ENCODE measurements at places on chromosomes 2 and 18.
A peak's percentile ranks its signal among the peaks of the same experiment; 100 is the strongest.

DNA sequence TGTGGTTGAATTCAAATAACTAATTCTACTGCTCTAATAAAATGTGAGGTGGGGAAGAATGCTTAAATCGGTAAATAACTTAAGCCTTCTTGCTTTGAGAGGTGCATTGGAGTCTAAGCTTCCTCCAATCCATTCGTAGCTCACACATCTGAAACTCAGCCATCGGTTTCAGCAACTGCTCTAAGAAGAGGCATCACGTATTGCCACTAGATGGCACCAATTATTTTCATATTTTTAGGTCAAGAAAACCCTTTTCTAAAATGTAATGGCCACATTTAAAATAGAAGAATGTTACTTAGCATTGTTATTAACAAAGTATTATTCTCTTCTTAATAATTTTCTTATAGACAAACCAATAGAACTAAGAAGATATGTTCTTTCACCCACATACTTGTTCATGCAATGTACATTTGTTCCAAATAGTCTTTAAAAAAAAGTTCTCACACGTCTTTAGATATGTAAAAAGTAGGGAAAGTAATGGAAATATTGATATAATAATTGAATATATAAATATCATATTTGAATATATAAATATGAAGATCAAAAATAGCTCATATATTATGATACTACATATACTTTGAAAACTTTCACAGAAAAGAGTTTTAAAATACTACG lies 229.8 kb downstream of the CCDC178 start:
- DNase-seq: no peak

DNA sequence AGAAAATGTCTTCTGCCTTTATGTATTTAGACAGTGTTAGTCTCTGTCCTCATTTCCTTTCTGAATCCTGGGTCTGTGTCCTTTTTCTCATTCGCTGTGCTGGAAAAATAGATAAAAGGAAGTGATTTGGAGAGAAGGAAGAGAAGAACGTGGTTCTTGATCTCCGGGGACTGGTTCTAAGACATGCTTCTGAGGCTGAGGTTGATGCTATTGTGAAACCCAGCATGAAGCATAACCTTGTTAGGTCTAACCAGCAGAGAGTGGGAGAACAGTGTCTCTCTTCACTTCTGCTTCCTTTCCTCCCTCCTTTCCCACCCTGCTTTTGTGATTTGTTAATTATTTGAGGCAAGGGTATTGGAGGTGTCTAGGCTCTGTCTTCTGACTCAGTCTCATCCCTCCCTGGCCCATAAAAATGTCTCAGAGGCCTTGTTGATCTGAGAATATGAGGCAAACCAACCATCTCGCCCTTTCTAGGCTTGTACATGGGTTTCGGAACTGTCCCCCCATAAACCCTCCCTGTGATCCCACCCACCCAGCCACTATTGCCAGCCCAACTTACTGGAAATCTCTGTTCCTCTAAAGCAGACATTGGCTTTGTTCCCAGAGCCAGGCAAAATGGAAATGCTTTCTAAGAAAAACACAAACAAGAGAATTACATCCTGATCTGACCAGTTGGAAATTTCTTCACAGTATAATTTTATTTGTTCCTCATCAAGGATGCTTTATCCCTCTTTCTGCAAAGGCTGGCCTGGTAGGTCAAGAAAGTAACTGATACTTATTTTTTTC lies 360.6 kb upstream of the TNP1 start:
- no peak for DNase-seq

DNA sequence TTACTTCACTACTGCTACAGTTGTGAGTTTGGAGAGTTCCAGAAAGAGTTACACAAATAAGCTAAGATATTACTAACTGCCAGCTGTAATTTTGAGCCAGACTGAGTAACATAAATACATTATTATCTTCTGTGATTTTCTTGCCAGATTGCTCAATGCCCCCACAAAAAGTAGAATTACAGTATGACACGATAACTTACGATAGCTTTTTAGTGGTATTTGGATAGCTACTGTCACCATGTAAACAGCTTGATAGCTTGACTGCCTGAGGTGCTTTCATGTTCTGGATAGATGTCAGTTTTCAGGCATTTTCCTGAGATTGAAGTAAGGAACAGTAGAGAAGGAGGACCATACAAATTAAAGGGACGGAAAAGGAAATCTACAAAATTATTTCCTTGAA lies 533.3 kb downstream of the SOCS6 start:
- no peak for DNase-seq

DNA sequence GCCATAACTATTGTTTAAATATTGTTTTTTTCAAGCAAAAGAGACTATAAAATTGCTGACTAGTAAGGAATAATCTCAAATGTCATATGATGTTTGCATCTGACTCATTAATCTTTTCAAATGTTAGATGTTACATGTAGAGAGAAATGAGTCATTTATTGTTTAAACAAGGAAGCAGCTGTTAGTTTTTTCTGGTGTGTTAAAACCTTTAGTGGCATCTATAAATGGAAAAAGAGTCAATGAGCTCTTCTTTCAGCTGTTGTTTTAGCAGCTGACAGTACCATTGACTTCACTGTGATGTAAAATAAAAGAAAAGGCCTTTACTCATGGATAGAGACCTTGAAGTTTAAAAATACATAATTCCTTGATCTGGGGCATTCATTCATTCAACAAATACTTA lies 1.8 kb upstream of the KLHL41 start:
- DNase-seq: no peak

DNA sequence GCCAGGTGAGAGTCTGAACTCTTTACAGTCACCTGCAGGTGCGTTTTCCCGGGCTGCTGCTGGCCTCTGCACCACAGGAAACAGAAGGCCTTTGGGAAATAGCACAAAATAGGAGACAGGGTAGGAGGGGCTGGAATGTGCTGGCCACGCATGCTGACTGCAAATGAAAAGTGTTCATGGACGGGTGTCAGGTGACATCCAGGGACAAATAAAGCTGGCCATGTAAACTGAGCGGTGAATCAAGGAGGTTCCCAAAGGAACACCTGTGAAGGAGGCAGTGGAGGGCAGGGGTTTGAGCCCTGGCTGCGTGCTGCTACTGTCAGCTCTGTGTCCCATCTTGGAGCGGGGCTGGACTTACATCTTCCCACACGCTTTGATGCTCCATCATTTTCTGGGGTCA lies 42.4 kb upstream of the GBX2 start:
- DNase-seq: no peak

DNA sequence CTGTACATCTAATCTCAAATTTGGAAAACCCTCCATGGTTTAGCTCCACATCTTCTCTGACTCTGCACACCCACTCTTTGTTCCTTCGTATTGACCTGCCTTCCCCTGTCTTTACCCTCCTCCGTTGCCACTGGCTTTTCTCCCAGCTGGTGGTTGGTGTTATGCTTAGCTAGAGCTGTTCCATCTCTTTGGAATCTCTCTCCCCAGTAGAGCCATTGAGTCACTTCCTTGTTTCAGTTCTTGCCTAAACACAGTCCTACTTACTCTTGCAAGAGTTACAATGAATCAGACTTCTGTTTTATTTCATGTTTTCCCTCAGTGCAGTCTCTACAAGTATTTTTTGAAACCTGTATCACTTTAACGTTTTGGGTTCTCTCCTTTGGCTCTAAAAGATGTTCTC lies 263.9 kb downstream of the LTBP1 start:
- peak; percentile 34 for DNase-seq

GRCh38 chr2:11534071-11534745 lies 363 bp downstream of the GREB1 start:
- DNase-seq: no peak

DNA sequence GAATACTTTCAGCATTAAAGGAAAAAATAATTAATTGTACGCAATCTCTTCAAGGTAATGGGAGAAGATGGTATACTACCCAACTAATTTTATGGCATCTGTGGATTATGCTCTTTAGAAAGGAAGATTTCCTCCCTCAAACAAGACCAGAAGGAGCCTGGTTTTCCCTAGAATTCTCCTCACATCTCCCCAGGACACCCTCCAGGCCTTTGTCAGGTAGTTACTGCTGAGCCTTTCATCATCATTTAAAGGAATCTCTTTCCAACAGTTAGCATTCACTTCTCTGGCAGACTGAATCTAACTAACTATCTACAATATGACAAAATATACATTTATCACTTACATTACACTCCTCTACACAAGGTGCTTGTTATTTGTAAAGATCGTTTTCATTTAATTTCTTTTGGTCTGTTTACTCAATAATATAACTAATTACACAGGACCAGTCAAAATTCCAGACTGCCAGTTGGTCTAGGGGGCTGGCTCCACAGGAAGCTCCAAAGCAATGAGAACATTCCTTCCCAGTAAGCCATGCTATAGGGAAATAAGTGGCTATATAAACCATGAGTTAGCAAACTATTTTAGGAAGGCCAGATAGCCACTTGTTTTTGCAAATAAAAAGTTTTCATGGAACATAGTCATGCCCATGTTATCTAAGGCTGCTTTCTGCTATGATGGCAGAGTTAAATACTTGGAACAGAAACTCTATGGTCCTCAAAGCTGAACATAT lies 19.1 kb downstream of the ZNF24 start:
- no peak for DNase-seq

GRCh38 chr18:23883277-23883790 lies 131.2 kb upstream of the TTC39C start:
- no peak for DNase-seq

- DNase-seq: peak; percentile 99
Measured at GRCh38 chr2:240913810-240914644, 7.9 kb downstream of the CROCC2 start.

GRCh38 chr2:211367711-211368110 lies 811.3 kb downstream of the CPS1 start:
- DNase-seq: no peak

- DNase-seq: no peak
Measured at GRCh38 chr18:23314672-23315071, 138.4 kb upstream of the RIOK3 start.
